ENCODE measurements at places on chromosomes 6 and 20.

DNA sequence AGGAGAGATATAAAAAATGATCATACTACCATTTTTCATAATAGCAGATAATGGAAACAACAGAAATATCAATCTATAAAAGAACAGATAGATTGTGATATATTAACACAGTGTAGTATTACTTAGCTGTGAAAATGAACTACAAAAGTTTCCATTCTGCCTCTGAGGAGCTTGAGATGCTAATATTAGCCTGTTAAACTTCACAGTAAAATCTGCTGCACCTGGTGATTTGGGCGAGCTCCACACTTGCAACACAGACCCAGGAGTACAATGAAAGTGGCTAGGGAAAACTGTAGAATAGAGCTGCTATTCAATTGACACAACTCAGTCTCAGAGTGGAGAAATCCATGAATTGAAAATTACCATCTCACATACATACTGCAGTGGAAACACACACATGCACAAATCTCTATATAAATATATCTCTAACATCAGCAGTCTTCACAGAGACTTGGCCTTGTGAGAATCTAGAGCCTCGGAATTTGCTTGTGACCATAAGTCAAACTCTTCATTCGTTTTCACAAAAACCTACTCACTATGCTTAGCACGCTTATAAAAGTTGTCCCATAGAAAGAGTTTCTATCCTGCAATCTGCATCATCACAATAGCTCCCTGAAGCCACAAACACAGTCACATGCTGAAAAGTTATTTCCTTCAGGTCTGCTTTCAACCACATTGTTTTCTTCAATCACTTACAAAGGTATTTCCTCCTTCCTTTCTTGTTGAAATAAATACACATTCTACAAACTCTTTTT lies 133.0 kb downstream of the PAK5 start:
- DNase-seq: no peak

- DNase-seq: no peak
These were observed 143.7 kb upstream of the SLC22A16 start for GRCh38 chr6:110620065-110620464.

- DNase-seq: no peak
These were observed 32.1 kb upstream of the BMP6 start for GRCh38 chr6:7693827-7694226.

DNA sequence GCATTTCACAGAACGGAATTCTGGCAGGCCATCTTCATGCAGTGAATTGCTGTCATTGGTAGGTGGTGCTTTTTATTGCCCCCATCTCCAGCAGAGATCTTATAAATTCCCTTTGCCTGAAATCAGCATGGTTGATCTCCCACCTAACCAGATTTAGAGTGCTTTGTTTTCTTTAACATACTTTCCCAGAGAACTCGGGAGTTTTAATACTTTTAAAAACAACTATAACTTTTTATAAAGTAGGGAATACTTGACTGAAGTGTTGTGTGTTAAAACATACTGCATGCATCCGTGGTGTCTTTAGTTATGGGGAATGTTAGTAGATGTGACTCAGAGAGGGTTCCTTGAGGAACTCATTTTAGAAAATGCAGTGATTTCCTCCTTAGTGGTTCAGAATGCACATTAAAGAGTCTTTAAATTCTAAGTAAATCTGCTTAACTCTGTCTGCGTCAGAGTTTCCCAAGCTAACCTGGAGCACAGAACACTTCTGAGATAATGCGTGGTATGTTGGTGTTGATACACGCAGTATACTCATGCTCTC lies 54.9 kb downstream of the AKAP12 start:
- DNase-seq: no peak

- DNase-seq: no peak
These were observed 39.5 kb upstream of the SDHAF4 start for GRCh38 chr6:70527071-70527737.

- DNase-seq: no peak
These were observed 109.4 kb upstream of the ARMC2 start for GRCh38 chr6:108738684-108739416.

- no peak for DNase-seq
These were observed 59.5 kb upstream of the ARMH2 start for GRCh38 chr6:24858177-24858653.

- DNase-seq: no peak
These were observed 15.5 kb downstream of the TM9SF4 start for GRCh38 chr20:32124916-32125454.

- DNase-seq: no peak
These were observed 340.1 kb downstream of the PHF3 start for GRCh38 chr6:63975699-63976098.

DNA sequence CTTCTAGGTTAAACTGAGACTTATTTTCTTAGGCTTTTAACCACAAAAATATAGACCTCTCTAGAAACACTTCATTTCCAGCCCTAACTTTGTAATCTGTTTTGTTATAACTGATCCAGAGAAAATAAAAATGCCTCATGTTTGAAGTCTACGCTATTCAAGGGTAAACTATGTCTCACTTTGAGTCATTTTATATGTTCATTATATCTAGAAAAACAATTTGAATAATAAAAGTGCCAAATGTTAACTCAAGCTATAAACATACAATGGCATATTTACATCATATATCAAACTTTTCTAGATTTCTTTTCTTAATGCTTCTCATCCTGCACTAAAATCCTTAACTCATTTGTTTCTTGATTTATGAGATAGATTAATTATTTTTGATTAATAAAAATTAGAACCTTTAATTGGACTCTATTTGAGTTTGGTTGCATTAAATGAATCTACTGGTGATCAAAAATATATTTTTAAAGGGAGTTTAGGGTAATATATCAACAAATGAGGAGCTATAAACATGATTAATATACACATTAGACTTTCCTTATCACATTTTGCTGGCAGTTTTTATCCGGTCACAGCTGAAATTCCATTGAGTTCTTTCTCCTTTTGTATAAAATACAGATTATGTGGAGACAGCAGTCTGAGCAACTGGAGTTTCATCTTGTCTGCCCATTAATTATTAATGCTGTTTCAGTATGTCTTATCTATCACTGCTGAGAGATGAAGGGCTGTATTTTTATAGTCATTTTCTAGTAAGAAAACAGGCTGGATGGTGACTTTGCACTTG lies 246.5 kb downstream of the TBX18 start:
- no peak for DNase-seq

GRCh38 chr20:50642288-50642803 lies 49.0 kb downstream of the RIPOR3 start:
- DNase-seq: peak; percentile 64

DNA sequence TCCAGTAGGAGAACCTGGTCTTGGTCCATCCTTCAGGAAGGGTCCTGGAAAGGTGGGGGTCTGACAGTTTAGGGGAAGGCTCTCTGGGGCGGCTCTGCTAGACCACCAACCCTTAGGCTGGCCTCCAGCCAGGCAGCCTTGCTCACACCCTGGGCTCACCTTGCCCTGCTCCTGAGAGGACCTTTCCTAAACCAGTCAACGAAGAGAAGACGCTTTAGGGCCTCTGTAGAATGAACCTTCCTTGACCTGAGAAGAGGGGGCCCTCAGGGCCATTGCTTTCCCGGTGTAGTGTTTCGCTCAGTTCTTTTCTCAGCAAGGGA lies 1.1 kb downstream of the CDC25B start:
- DNase-seq: no peak

DNA sequence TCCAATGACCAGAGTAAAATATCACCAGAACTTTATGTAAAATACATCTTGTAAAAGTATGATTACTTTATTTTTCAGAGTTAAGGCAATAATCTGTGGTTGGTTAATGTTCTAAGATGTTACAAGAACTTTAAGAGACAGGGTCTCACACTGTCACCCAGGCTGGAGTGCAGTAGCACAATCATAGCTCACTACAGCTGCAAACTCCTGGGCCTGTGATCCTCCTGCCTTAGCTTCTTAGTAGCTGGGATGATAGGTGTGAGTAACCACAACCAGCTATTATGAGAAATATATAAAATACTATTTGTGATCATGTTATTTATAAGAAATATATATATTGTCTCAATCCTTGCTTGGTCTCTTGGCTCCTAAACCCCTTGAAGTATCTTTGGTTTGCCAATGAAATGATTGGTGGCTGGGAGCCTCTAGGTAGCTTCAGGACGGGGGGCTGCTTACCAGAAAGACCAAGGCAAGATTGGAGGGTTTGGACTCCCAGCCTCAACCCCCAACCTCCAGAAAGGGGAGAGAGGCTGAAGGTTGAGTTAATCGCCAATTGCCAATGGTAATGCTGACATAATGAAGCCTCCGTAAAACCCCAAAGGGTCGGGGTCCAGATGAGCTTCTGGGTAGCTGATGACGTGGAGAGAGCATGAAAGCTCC lies 15.4 kb downstream of the SOD2 start:
- no peak for DNase-seq

GRCh38 chr20:59829054-59829785 lies 104.2 kb downstream of the SYCP2 start:
- DNase-seq: no peak

- DNase-seq: no peak
These were observed 621.9 kb upstream of the POU3F2 start for GRCh38 chr6:98212468-98212867.

DNA sequence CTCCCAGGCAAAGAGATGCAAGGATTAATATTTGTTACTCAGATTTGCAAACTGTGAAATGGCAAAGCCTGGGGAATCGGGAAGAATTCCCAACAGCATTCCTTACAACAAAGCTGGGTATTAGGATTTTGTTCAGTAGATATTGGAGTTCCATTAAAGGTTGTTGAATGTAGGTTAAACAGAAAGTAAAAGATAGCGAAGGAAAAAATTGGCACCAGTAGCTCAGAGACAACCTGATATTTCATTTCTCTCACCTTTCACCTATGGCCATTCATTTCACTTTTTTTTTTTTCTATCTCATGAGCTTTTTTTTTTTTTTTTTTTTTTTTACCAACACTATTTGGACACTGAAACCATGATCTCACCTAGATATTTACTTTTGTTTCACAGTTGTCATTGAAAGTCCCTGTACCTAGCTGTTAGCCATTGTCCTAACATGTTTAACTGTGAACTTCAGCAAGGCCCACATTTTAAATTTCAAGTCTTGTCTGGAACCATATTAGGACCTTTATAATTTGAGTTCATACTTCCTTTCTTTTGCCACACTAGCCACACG lies 552.5 kb downstream of the HAO1 start:
- DNase-seq: no peak

- DNase-seq: no peak
These were observed 4.0 kb downstream of the FUCA2 start for GRCh38 chr6:143507358-143508145.

- DNase-seq: no peak
These were observed 37.0 kb upstream of the KCNG1 start for GRCh38 chr20:51059862-51060261.

DNA sequence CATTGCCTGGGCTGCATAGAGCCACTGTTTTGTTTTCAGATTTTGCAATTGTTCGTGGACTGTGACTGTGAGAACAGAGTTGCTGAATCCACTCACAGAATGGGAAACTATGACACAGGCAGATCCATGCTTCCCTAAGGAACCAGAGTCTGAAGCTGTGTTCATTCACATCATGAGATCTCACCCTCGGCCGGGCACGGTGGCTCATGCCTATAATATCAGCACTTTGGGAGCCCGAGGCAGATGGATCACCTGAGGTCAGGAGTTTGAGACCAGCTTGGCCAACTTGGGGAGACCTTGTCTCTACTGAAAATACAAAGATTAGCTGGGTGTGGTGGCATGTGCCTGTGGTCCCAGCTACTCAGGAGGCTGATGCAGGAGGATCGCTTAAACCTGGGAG lies 139.2 kb upstream of the SALL4 start:
- no peak for DNase-seq

- no peak for DNase-seq
These were observed 327.2 kb downstream of the CBLN4 start for GRCh38 chr20:55678126-55678525.
